ENCODE measurements at places on chromosomes 7 and 10.

DNA sequence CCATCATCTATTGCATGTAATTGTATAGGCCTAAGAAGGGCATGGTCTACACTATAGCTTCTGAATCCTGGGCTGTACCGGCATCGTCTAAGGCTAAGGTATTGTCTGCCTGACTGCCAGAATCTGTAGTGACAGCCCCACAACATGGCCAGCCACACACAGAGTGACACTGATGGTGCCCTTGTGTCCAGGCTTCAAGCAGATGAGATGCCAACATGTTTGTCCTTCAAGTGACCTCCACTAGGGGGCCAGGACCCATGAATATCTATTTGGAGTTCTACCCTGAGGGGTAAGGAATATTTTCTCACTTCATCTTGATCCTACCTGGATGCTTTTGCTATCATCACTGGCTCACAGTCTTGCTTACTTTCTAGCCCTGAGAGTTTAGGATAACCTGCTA is 1.5 kb downstream of the CYP3A7 start:
- no peak for DNase-seq

- DNase-seq = no peak
These were observed 202.7 kb downstream of the PARD3 start for GRCh38 chr10:34612446-34612845.

DNA sequence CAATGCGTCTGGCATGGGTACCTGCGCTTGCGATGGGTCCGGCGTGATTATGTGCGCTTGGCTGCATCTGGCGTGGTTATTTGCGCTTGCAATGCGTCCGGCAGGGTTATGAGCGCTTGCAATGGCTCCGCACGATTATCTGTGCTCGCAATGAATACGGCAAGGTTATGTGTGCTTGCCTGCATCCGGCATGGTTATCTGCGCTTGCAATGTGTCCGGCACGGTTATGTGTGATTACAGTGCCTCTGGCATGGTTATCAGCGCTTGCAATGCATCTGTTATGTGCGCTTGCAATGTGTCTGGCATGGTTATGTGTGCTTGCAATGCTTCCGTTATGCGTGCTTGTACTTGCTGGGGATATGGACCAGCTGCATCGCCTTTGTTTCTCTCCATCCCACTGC is 37.7 kb downstream of the RBAK start:
- DNase-seq = no peak

DNA sequence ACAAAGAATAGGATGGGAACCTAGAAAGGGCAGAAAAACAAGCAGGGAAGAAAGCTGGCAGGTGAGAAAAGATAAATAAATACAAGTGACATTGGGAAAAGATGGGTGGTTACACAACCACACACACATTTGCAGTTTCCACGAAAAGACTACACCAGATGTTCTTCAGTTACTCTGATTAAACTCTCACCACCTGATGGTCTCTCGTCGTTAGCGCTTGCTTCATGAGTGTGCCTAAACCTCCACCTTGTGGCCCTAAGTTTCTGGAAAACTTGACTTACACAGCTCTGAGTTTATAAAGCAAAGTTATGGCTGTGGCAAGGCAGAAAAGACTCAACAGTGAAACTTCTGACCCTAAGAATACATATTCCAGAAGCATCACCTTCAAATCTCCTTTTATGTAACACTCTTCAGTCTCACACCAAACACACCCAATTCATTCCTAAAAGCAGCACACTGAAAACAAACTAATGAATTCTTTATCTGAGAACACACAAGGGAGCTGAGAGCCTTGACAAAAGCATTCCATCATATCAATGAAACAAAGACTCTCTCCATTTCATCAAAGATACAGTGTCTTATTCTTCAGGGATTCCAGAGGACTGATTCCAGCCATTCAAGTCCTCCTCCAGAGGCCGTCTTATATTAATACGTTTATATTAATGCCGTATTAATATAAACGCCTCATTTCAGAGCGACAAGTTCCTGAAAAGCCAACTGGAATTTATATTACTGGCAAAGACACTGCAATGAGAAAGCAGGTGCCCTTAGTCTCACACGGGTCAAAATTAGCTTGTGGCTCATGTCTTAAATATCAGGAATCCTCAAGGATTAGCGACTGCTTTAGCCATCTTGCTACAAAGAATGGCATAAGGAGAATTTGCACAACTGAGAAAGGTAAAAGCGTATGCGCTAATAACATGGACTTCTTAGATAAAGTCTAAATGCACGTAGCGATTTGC is 77.6 kb downstream of the RNF216 start:
- no peak for DNase-seq

DNA sequence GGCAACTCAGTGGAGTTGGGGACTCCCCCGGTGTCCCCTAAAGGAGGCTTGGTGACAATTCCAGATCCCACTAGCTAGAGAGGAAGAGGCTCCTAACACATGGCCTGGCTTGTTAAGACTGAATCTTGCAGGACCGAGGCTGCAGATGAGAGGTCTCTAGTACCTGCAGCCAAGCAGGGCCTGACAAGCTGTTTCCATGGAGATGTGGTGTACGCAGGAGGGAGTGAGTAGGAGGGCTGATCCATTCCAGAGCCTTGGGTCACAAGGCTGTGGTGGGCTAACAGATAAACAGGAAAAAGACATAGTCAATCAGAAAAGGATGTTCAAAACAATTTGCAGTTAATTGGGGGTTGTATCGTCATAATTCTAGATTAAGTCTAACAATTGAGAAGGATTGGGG is 77.3 kb upstream of the MKLN1 start:
- DNase-seq = no peak

DNA sequence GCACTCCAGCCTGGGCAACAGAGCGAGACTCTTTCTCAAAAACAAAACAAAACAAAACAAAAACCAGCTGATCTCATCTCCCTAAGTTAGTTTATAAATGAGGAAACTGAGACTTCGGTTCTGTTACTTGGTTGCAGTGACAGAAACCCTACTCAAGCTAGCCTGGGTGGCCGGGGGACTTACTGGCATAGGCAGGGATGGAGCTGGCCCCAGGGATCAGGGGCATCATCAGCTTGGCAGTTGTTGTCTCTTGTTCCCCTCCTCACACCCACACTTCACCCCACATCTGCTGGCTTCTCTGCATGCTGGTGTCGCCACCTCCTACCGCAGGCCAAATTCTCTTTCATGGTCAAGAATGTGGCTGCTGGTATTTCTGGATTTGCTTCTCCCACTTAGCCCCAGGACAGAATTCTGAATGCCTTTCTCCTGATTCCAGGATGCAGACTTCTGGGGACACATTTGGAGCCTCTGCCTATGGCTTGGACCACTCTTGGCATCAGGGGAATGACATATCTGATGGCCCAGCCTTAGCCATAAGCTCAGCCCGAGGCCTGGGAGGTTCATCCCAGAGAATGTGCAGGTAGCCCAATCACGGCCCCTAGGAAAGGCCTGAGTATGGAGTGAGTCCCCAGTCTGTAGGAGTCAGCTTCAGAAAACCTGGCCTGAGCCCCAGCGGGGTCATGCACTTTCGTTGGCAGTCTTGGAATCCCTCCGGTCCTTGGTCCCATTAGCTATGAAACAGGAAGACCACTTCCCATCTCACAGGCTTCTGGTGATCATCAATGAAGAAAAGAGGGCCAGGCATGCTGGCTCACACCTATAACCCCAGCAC is 41.6 kb upstream of the CTBP2 start:
- no peak for DNase-seq

- no peak for DNase-seq
These were observed 97.6 kb upstream of the ZNF438 start for GRCh38 chr10:31129271-31129670.

DNA sequence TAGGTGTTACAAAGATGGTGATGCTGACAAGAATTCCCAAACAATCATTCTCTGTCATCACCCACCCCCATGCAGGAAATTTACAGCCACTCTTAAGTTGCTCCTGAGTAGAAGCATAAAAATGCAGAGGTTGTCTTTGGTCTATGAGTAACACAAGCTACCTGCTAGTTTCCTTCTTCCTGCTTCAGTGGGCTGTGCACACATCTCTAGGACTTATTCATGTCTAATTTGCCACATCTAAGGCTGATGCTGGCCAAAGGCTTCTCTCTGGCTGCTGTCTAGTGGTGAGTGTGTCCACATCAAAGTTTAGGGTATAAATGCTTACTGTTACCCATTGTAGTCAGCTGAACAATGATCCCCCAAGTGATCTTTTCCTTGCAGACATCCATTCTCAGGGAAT is 662.5 kb downstream of the TYW1 start:
- no peak for DNase-seq

DNA sequence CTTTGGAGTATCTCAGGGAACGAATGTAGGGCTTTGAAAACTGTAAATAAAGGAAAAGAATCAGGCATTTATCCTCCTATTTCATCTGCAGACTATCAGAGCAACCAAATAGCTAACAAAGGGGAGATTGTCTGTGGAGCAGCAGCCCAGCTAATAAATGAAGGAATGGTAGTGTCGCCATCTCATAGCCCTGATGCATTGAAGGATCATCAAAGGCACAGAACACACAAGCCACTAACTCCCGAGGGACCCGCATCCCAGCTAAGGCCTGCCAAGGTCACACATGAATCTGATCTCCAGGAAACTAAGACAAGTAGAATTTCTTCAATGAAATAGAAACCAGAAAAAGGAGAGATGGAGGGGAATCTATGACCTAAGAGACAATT is 38.2 kb downstream of the CALML5 start:
- DNase-seq = no peak

DNA sequence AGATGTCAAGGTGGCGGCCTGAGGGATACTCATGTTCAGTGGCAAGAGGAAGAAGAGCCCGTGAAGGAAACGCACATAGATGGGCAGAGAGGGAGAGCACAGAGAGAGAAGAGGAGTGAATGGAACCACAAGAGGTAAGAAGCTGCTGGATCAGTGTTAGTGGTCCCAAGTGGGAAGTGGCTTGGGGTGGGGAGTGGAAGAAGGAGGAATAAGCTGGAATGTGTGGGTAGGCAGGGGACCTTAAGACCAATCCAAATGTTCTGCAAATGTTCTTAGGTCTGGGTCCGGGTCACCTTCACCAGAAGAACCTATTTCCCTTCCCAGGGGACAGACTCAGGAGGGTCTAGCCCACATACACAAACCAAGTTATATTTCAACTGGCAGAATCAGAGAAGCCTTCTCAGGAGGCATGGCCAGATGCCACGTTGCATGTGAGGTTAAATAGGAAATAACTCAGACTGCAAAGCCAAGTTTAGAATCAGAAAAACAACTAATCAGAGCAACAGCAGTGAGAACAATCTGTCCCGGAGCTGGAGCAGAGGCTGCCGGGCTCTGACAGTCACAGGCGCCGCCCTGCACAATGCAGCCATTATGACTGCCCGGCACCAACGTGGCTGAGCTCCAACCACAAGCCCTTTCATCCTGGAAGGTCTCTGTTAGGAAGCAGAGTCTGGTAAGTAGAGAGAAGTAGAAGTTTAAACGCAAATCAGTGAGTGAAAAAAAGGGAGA is 78.6 kb upstream of the ARMC3 start:
- peak; percentile 69 for DNase-seq

- DNase-seq = no peak
These were observed 376.8 kb downstream of the EXOC4 start for GRCh38 chr7:133629701-133630100.

DNA sequence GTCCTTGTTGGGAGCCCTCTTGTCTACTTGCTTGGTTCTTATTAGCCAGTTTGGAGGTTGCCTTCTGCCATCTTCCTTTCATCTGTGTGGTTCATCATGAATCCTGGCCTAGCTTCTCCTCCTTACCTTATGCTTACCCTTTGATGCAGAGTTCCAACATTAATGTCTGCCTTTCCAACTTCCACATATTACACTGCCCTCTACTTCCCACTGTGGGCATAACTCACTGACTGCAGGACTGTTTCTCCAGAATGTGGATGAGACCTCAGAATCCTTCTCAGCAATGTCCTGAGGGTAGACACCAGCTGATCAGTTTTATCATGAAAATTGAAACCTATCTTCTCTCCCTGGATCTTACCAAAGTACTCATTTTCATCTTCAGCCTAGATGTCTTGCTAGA is 491.0 kb downstream of the LRMDA start:
- no peak for DNase-seq

- DNase-seq = no peak
These were observed 100.6 kb upstream of the MDFIC start for GRCh38 chr7:114821030-114821900.

- DNase-seq = no peak
These were observed 52.0 kb upstream of the GNA12 start for GRCh38 chr7:2896131-2896530.

DNA sequence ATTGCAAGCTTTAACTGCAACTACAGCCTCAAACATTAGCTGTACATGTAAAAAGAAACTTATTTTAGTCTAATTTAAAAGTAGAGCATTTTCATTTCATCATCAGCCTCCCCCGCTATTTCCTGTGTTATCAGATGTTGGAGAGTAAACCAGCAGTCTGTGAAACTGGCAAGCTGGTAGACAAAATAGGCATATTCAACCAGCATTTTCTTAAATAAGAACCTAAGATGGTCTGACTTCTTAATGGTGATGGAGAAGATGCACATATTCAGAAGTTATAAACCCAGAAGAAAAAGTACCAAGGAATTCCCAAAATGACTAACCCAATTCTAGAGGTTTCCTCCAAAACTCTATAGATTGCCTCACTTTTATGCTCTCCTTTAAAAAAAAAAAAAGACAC is 24.9 kb downstream of the PIK3AP1 start:
- DNase-seq = no peak

- DNase-seq = no peak
These were observed 209.5 kb upstream of the ZMIZ1 start for GRCh38 chr10:78859266-78859665.

GRCh38 chr10:119567978-119568377 is 25.5 kb upstream of the RGS10 start:
- DNase-seq = no peak

DNA sequence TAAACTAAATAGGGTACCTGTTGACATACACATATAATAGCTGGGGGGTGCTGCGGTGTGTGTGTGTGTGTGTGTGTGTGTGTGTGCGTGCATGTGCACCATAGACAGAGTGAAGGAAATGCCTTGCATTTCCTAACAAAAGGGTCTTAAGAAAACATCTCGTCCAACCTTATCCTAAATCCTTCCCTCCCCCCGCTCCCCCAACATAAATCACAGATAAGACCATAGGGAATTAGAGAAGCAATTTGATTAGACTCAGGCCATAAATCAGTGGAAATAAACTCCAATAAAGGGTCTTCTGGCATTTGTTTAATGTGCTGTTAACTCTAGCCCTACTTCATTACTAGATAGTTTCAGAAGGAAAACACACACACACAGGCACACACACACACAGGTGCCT is 148.5 kb downstream of the PPP1R17 start:
- no peak for DNase-seq

- DNase-seq = no peak
These were observed 437.9 kb downstream of the POM121L12 start for GRCh38 chr7:53473371-53473770.

GRCh38 chr10:84038035-84038434 is 101.3 kb upstream of the GHITM start:
- no peak for DNase-seq

GRCh38 chr7:70076325-70076724 is 478.1 kb downstream of the AUTS2 start:
- DNase-seq = no peak

- no peak for DNase-seq
These were observed 444.2 kb upstream of the SEMA3D start for GRCh38 chr7:85630904-85631600.

GRCh38 chr10:73218431-73219191 is 28.4 kb downstream of the DNAJC9 start:
- no peak for DNase-seq
